Kidney capillary endothelial cell (primary cell): ENCODE measurements at places on chromosomes 12 and 14.

GRCh38 chr12:94304012-94304411, 155.6 kb downstream of the PLXNC1 start:
- DNase-seq, result no peak

GRCh38 chr14:34569750-34570149, 30.2 kb upstream of the EAPP start:
- no peak for DNase-seq

DNA sequence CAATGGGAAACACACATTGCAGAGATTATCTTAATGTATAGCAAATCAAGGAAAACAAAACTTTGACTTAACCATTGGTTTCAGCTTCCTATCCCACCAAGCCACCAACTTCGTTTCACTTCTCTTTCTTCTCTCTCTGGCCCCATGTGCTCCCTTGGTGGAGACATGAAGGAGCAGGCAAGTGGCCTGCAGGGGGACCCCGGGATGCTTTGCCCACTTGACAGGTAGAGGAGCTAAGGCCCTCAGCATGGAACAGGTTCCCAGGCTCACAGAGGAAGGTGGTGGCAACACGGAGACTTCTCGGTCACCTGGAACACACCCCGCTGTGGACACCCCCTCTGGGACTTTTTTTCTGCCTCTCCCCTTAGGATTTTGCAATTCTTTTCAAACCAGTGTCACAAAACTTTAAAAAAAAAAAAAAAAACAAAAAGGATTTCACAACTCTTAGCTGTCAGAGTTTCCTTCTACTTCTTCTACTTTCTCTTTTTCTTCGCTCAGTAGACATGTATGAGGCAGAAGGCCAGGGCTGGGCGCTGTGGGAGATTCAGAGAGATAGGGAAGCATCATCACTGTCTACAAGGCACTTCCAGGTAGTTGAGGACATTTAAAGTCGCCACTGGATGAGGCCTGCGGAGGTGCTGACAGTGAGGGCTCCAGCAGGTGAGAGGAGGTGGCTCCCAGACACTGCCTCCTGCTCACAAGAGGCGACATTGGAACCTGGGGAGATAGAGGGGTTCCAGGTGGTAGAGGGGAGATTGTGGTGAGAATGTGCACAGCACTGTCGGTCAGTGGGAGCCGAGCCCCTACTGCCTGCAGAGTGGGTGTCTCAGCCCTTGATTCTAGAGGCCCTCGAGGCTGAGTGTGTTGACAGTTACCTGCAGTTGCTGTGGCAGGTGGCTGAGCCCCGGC, 119.6 kb downstream of the GCH1 start:
- DNase-seq, result no peak

GRCh38 chr12:117792471-117792870, 176.3 kb downstream of the KSR2 start:
- DNase-seq, result no peak

- DNase-seq, result no peak
Measured at GRCh38 chr12:105504286-105504685, 173.8 kb downstream of the C12orf75 start.

- DNase-seq, result no peak
Measured at GRCh38 chr14:75333606-75334548, 55.2 kb downstream of the FOS start.

DNA sequence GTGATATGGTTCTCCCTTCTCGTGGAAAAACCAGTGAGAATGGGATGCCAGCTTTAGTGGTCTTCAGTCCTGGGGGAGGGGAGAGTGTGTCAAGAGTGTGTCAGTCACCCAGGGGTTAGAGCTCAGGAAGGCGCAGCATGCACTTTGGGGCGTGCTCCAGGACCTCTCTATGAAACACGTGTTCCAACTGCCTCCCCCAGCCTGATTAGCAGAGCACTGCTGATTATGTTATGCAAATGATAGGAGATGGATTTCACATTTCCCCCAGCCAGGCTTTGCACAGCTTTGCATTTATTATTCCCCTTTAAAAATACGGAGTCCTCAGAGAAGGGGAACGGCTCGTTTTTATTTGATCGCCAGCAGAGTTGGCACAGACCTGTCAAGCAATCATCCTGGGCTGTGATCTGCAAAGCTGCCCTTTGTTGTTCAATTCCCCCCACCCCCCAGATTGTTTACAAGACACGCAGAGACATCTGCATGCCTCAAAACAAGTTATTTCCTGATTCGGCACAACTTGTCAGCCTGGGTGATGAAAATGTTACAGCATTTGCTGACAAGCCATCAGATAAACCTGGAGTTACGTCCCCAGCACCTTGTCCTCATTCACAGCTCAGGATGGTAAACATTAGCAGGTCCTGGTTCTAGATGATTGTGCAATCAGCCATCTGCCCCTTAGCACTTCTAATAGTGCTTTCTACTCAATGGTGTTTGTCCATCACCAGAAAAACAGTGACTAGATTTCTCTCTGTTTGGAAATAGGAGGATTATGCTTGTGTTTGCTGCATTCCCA, 196.5 kb downstream of the NOVA1 start:
- DNase-seq, result no peak

DNA sequence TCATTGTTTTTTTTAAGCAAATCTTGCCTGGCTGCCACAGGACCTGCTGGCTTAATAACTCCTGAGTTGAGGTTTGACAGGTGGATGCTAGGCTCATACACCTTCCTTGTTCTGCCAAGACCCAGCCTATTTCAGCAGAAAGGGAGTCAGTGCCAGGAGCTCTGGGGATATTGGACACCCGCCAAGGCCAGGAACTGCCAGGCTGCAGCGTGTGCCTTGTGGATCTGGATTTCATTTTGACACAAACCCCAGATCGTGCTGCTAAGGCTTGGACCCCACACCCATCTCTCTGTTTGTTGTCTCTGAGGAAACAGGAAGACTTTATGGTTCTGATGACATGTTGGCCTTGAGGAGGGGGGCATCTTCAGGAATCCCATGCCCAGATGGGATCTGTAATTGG, 44.4 kb upstream of the PRIMA1 start:
- no peak for DNase-seq

- DNase-seq, result no peak
Measured at GRCh38 chr12:89064780-89065179, 287.5 kb downstream of the DUSP6 start.

DNA sequence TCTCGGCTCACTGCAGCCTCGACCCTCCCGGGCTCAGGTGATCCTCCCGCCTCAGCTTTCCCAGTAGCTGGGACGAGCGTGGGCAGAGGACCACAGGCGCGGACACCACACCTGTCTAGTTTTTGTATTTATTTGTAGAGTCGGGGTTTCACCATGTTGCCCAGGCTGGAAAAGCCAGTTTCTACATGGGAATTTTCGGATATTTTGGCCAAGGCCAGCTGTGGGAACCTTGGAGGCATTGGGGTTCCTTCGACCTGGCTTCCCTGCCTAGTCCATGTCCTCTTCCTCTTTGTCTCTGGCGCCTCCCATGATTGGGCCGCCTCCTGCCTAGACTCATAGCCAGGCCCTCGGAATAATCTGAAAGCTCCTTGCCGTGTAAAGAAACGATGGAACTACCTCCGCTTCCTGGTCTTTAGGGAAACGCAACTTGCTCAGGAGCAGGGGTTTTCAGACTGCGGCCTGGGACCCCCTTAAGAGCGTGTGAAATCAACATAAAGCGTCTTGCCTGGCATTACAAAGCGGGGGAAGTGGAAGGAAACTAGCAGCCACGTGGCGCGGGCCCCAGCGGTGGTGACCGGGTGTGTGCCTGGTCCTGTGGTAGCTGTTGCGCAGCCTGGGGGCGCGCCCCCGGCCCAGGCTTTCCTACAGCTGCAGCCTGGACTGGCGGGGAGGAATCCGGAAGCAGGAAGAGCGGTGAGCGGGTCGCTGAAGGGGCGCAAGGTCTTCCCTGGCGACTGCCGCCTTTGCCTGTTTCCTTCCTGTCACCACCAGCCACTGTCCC, 1.4 kb upstream of the HSP90AA1 start:
- DNase-seq, result peak; percentile 76

GRCh38 chr14:76090616-76091391, 60.9 kb upstream of the GPATCH2L start:
- DNase-seq, result peak; percentile 21
